ENCODE measurements at places on chromosomes 11 and 22.

DNA sequence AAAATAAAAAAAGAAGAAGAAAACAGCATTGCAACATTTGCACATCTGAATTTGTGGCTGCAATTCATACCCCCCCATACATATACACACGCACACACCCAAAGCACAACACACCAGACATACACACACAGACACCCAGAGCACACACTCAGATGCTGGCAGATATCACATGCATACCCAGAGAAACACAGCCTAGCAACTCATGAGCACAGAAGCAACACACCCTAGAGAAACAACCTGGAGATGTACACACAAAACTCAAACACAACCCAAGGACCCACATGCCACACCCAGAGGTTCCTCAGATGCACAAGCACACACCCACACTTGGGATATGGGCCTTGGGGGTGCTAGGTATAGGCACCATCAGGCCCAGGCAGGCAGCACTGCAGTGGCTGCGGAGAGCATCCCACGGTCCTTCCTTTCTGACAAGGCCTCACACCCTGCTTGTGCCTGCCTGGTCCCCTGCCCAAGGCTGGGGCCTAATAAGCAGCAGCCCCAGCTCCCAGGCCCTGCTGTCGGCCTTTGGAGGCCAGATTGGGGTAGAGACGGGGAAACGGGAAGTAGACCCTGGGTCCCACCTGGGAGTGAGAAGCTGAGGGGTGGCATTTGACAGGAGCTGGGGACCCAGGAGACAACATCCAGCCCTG is 3.1 kb downstream of the CST6 start:
- no peak for DNase-seq

DNA sequence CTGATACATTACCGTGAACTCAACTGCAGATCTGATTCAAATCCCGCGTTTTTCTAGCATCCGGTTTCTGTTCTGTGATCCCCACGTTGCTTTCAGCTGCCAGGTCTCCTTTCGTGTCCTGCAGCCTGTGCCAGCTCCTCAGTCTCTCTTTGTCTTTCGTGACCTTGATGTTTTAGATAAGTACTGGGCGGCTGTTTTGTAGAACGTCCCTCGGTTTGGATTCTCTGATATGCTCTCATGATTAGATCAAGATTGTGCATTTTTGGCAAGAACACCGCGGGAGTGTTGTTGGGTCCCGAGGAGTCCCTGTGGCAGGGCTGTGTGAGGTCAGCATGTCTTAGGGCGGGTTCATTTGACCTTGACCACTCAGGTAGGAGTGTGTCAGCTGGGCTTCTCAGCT is 38.6 kb downstream of the KCNQ1 start:
- no peak for DNase-seq

GRCh38 chr22:38415046-38415445 is 40.0 kb downstream of the KCNJ4 start:
- DNase-seq: no peak

DNA sequence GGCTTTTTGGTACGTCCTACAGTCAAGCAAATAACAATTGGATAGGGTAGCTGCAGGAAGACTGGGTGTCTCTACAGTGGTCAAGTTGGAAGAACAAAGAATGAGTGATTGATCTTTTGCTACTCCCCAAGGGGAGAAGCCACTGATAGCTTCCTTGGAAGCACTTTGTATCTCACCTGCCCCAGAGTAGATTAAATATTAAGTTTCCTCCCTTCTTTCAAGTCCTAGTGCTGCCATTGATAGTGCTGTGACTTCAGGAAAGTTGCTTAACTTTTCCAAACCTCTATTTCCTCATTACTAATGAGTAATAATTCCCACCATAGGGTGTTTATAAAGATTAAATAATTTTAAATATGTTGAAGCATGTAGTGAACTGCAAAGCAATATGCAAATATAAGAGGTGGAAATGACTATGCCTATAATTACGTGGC is 35.6 kb upstream of the EHF start:
- DNase-seq: no peak

GRCh38 chr11:42025121-42025803 is 565.8 kb upstream of the LRRC4C start:
- no peak for DNase-seq

DNA sequence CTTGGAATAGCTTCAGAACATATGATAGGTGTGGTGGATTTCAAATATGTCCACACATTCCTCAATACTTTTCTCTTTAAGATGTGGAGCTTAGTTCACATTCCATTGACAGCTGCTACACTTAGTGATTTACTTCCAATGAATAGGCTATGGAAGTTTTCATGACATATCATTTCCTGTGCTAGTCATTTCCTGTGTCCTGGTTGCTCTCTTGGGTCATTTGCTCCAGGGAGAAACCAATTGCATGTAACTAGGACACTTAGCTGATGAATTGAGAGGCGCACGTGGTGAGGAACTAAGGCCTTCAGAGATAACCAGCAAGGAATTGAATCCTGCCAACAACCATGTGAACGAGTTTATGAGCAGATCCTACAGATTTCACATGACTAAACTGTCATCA is 120.9 kb downstream of the SLC17A6 start:
- no peak for DNase-seq

- DNase-seq: no peak
Observed at GRCh38 chr11:123083623-123084029, 21.7 kb upstream of the HSPA8 start.

DNA sequence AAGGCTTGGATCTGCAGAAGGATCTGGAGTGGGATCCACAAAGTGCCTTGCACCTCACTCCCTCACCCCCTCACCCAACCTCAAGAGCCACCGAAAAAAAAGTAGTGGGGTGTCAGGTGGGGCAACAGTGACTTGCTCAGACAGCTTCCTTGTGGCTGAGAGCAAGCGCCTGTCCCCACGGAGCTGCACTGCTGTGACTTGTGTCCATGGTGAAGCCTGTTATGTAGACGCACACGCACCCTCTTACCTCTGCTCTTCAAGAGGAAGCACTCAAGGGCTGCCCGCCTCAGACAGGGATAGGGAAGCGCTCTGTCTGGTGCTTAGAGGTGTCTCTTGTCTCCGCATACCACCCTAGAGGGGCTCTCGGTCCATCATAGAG is 1.2 kb downstream of the DRD2 start:
- DNase-seq: no peak

DNA sequence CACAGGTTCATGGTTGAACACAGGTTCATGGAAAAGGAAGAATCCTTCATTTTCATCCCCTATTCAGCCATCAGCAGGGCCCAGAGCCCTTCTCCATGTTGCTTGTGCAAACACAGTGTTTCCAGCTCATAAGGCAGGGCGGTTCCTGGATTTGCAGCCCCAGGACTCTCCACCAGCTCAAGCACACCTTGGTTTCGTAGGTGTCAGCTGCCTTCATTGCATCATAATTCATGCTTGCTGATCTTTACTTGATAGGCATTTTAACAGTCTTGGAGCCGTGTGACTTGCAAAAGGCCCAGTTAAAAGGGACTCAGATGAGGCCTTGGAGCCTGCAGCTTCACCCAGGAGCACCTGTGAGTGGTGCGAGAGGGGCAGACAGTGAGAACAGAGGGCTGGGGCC is 318.1 kb upstream of the B3GAT1 start:
- no peak for DNase-seq

GRCh38 chr22:44650806-44651205 is 51.2 kb upstream of the PRR5 start:
- no peak for DNase-seq

DNA sequence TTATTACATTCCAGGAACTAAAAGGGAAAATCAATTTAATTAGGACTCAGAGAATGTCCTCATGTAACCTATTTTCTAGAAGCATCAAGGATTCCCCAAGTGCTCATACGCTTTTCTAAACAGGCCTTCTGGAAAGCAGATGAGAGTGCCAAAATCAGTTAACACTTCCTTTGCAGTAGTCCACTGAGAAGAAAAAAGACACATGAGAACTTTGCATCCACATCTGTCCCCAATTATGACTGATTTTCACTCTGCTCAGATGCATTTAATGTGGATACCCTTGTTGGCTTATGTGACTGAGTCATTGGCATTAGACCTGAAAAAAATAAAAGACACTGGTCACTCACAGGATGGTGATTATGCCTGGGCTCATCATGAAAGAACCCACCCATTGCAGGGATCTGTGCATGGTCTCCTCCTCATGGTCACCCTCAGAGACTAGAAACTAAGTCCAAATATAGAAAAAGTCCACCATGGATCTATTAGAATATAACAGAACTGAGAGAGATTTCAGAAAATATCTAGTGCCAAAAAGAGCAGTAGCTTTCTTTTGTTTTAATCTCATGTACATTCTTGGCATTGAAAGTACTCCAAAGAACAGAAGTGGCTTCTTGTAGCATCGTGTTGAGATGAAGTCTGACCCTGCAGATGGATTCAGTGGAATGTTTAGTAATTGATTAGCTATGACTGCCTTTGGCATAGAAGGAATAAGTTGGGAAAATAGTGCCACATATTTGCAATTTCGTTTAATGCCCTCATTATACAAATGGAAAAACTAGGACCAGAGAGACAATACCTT is 48.8 kb upstream of the FIBIN start:
- no peak for DNase-seq

GRCh38 chr22:30990690-30991089 is 21.6 kb downstream of the TUG1 start:
- DNase-seq: no peak

DNA sequence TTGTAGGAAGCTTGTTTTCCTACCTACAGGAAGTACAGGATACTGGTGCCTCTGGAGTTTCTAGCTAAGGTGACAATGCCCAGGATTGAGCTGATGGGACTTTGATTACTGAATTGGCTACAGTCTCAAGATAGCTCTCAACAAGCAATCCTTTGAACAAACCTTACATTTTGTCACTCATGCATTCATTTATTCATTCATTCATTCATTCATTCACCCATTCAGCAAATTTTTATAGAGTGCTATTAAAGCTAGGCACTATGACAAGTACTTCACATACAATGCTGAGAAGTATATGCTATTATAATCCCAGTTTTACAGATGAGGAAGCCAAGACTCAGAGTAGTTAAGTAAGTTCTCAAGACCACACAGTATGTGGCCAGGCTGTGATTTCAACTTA is 103.1 kb upstream of the MTMR2 start:
- no peak for DNase-seq
